Glutamatergic neuron (in vitro differentiated cells): ENCODE measurements at places on chromosomes 11 and 22.

GRCh38 chr22:20956258-20957101 lies 10.6 kb upstream of the AIFM3 start:
- peaks cover 16% of the 10 kb centered on the region for H3K27me3 ChIP-seq
- H3K36me3 ChIP-seq = no peaks in the 10 kb centered on the region
- no peak for DNase-seq
- H3K27ac ChIP-seq = no peak overlapping the region
- peak overlapping the region; percentile 61 for H3K4me3 ChIP-seq

- DNase-seq = no peak
- no peaks in the 10 kb centered on the region for H3K36me3 ChIP-seq
- H3K27me3 ChIP-seq = no peaks in the 10 kb centered on the region
These were observed 12.6 kb downstream of the RRAS2 start for GRCh38 chr11:14346303-14346955.

GRCh38 chr11:64990222-64990923 lies 6.4 kb downstream of the BATF2 start:
- no peak for DNase-seq
- no peaks in the 10 kb centered on the region for H3K36me3 ChIP-seq
- H3K27me3 ChIP-seq = peaks cover 1% of the 10 kb centered on the region
- no peaks in the 10 kb centered on the region for H3K4me1 ChIP-seq
- H3K4me3 ChIP-seq = no peak overlapping the region

DNA sequence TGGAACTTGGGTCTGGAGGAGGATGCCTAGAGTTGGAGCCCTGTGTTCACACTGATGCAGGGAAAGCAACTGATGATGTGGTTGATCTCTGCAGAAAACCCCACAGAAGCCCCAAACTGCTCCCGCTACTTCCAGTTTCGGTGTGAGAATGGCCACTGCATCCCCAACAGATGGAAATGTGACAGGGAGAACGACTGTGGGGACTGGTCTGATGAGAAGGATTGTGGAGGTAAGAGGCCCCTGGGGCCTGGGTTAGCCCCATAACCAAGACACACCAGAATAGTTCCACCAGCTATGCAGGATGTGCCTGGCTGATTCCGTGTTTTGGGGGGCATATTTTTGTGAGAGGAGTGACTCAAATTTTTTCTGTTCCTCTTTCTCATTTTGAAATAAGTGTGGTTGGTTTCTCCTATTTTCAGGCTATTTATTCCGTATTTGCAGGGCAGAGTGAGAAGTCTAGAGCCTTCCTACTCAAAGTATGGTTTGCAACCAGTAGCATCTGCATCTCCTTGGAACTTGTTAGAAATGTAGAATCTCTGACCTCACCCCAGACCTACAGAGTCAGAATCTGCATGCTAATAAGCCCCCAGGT lies 137.3 kb upstream of the SORL1-AS1 start:
- H3K36me3 ChIP-seq = no peaks in the 10 kb centered on the region
- H3K27me3 ChIP-seq = no peaks in the 10 kb centered on the region
- no peak for DNase-seq
- H3K4me1 ChIP-seq = no peaks in the 10 kb centered on the region
- no peak overlapping the region for H3K27ac ChIP-seq

DNA sequence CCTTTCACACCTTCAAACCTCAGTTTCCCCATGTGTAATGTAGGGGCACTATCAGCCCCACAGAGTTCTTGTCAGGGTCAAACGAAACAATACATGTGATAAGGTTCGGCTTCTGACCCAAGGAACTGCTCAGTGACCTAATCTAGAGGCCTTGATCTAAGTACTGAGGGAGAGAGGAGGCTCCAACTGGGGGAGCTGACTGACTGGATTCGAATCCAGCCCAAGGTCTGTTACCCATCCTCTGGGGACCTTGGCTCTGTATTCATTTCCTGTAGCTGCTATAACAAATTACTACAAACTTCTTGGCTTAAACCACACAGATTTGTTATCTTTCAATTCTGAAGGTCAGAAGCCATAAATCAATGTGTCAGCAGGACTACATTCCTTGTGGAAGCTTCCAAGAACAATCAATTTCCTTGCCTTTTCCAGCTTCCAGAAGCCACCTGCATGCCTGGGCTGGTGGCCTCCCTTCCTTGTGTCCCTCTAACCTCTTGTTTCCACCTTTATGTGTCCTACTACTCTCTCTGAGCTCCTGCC lies 10.7 kb upstream of the ANAPC15 start:
- H3K4me3 ChIP-seq = no peak overlapping the region
- H3K4me1 ChIP-seq = no peaks in the 10 kb centered on the region
- H3K36me3 ChIP-seq = peaks cover 15% of the 10 kb centered on the region
- peaks cover 9% of the 10 kb centered on the region for H3K27me3 ChIP-seq

- H3K27ac ChIP-seq = no peak overlapping the region
- H3K4me1 ChIP-seq = no peaks in the 10 kb centered on the region
- H3K4me3 ChIP-seq = no peak overlapping the region
- no peaks in the 10 kb centered on the region for H3K27me3 ChIP-seq
- H3K36me3 ChIP-seq = no peaks in the 10 kb centered on the region
These were observed 548.1 kb downstream of the CNTN5 start for GRCh38 chr11:99568808-99569207.

- H3K27me3 ChIP-seq = peaks cover 10% of the 10 kb centered on the region
- H3K36me3 ChIP-seq = no peaks in the 10 kb centered on the region
- no peaks in the 10 kb centered on the region for H3K4me1 ChIP-seq
- DNase-seq = no peak
These were observed 230.5 kb downstream of the MIAT start for GRCh38 chr22:26887916-26888315.

DNA sequence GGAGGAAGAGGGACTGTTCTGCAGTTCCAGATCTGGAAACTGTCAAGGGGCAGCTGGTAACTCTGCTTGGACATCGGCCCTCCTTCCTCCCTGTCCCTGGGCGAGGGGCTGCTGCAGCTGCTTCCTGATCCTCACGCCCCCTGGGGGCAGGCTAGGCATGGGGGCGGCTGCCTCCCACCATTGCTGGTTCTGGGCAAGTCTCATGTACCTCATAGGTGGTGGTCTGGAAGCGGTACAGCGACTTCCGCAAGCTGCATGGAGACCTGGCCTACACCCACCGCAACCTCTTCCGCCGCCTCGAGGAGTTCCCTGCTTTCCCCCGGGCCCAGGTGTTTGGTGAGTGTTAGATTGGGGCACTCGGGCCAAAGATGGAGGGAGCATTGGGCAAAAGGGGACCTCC lies 5.0 kb downstream of the SNX15 start:
- no peak for DNase-seq
- no peak overlapping the region for H3K27ac ChIP-seq
- H3K27me3 ChIP-seq = peaks cover 4% of the 10 kb centered on the region

- no peaks in the 10 kb centered on the region for H3K36me3 ChIP-seq
These were observed 1.1 kb upstream of the MRGPRX4 start for GRCh38 chr11:18171377-18172000.

GRCh38 chr22:40714499-40715337 lies 35.4 kb downstream of the MCHR1 start:
- H3K4me3 ChIP-seq = no peak overlapping the region
- no peak overlapping the region for H3K27ac ChIP-seq
- no peaks in the 10 kb centered on the region for H3K36me3 ChIP-seq
- H3K27me3 ChIP-seq = peaks cover 2% of the 10 kb centered on the region
- DNase-seq = no peak

DNA sequence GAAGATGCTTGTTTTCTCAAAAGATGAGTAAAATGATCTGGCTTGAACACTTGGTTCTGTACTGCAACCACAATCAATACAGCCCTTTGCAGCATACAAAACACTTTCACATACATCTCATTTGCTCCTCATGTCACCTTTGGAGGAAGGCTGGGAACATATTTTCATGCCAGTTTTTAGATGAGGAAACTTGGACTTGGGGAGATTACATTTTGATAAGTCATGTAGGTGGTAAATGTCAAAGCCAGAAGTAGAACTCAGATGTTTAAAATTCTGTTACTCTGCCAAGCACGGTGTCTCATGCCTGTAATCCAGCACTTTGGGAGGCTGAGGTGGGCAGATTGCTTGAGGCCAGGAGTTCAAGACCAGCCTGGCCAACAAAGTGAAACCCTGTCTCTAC lies 121.8 kb downstream of the MICAL2 start:
- H3K4me1 ChIP-seq = peaks cover 13% of the 10 kb centered on the region
- H3K27ac ChIP-seq = no peak overlapping the region
- H3K36me3 ChIP-seq = no peaks in the 10 kb centered on the region
- H3K27me3 ChIP-seq = peaks cover 7% of the 10 kb centered on the region
- H3K4me3 ChIP-seq = no peak overlapping the region

DNA sequence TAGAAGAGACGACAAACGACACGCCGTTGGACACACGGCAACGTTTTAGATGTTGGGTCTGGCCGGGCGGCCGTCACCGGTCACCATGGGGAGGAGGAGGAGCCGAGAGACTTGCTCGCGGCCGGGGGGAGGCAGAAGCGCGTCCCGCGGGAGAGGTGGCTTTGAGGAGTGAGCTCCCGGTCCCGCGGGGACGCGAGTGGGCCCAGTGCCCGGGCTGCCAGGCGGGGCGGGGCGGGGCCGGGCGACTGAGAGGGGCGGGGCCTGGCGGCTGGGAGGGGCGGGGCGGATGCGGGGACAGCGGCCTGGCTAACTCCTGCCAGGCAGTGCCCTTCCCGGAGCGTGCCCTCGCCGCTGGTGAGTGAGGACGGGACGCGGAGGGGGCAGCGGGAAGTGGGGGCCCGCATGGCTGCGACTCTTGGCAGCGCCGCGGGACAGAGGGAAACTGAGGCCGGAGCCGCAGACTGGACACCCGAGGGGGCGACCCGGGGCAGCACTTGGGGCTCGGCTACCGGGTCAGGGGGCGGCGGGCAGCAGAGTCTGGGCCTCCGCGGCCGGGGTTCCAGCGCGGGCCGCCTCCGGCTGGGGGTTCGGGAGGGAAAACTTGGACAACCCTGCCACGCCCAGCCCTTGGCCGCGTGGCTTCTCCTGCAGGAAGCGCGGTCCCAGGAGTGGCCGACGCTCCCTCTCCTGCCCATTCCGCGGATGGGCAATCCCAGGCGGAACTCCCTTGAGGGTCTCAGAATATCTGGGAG lies at the start of gene TSPO:
Gene TSPO (plus strand): TSS at position 309 of the 752 bp plus-strand sequence. CDS start 7,680 bp downstream, outside the sequence.
- H3K4me3 ChIP-seq = peak within 1 kb of the TSS; percentile 70
- peaks cover 3% of the 10 kb centered on the region for H3K27me3 ChIP-seq
- no peak within 1 kb of the TSS for H3K27ac ChIP-seq

DNA sequence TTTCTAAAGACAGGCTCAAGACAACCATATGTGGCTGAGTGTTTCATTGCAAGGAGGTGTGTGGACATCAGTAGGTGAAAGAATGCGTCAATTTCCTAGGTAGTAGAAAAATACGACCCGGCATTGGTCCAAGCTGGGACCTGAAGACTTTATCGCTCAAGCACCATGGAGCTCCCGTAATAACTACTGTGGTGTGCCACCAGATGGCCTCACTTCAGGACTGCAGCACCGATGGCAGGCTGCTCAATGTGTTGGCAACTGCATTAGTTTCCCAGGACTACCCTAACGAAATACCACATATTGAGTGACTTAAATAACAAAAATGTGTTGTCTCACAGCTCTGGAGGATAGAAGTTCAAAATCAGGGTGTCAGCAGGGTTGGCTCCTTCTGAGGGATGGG lies 72.4 kb upstream of the FAT3 start:
- H3K27me3 ChIP-seq = no peaks in the 10 kb centered on the region
- no peak overlapping the region for H3K4me3 ChIP-seq
- peaks cover 5% of the 10 kb centered on the region for H3K4me1 ChIP-seq
- no peak overlapping the region for H3K27ac ChIP-seq
- DNase-seq = no peak

- no peaks in the 10 kb centered on the region for H3K36me3 ChIP-seq
- H3K27ac ChIP-seq = no peak overlapping the region
- DNase-seq = no peak
- H3K4me3 ChIP-seq = no peak overlapping the region
These were observed 32.3 kb downstream of the FEZ1 start for GRCh38 chr11:125463590-125464269.

GRCh38 chr11:15714641-15715399 lies 600.1 kb downstream of the INSC start:
- DNase-seq = no peak
- H3K27ac ChIP-seq = no peak overlapping the region
- peaks cover 27% of the 10 kb centered on the region for H3K4me1 ChIP-seq
- H3K36me3 ChIP-seq = no peaks in the 10 kb centered on the region

GRCh38 chr11:33044285-33044756 lies 4.9 kb downstream of the TCP11L1 start:
- H3K27me3 ChIP-seq = peaks cover 6% of the 10 kb centered on the region
- no peak overlapping the region for H3K27ac ChIP-seq
- peaks cover 8% of the 10 kb centered on the region for H3K4me1 ChIP-seq

DNA sequence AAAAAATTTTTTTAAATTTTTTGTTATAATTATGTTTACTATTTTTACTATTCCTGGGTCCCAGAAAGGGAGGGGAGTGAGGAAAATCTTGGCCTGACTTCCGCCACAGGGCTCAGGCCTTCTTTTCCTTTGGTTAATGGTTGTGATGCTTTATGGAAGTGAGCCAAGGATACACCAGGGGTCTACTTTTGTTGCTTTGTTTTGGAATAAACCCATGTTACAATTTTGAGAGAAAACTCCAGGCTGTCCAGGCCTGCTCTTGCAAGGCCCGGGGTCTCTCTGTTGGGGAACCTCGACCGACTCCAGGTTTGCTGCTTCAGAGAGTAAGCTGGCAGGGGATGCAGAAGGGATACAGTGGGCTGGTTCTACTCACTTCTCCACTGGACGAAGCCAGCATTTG lies 84.7 kb downstream of the ABTB2 start:
- no peaks in the 10 kb centered on the region for H3K36me3 ChIP-seq
- no peaks in the 10 kb centered on the region for H3K4me1 ChIP-seq
- H3K4me3 ChIP-seq = no peak overlapping the region
- no peaks in the 10 kb centered on the region for H3K27me3 ChIP-seq
- H3K27ac ChIP-seq = no peak overlapping the region

GRCh38 chr11:45801723-45802315 lies 3.1 kb upstream of the SLC35C1 start:
- no peak overlapping the region for H3K27ac ChIP-seq
- H3K36me3 ChIP-seq = no peaks in the 10 kb centered on the region
- H3K4me3 ChIP-seq = no peak overlapping the region
- DNase-seq = no peak
- peaks cover 7% of the 10 kb centered on the region for H3K4me1 ChIP-seq

GRCh38 chr11:995044-995751 lies 41.3 kb downstream of the MUC6 start:
- peak overlapping the region; percentile 41 for H3K27ac ChIP-seq
- DNase-seq = no peak
- no peaks in the 10 kb centered on the region for H3K36me3 ChIP-seq
- peaks cover 12% of the 10 kb centered on the region for H3K27me3 ChIP-seq

DNA sequence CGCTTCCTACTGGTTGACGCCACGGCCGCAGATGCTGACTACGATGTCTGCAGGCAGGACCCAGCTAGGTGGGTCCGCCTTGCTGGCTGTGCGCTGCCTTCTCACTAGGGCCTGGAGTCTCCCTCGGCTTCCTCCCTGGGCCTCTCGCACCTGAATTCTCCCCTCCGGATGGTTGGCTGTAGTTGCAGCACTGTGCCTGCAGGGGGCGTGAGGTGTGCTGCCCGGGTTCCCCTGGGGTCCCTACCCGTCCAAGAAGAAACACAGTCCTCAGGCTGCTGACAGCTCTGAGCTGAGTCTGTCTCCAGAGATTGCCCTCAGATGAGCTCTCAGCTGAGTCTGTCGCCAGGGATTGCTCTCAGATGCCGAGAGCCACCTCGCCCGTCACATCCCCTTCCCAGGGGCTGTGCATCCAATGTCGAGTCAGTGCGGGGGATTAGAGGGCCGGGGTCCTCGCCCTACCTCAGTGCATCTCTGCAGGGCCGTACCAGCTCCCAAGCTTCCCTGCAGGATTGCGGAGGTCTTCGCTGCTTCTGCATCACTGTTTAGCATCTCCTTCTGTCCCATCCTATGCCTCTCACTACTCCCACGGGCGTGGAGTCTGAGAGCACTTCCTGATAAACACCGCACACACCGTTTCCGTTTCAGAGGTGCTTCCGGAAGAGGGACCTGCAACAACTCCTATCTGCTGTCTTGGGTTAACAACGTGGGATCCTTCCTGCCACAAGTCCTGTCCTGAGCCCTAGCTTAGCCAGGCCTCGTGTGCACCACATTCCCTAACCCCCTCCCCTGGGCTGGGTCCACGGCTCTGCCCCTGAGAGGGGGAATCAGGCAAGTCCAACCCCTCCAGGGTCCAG lies 196.9 kb downstream of the CSNK2A3 start:
- no peaks in the 10 kb centered on the region for H3K27me3 ChIP-seq
- no peak overlapping the region for H3K4me3 ChIP-seq
